Activated CD4-positive, CD25-positive, alpha-beta regulatory T cell treated with anti-CD3 and anti-CD28 coated beads, Interleukin-2, amount 50 U/mL, for 16 hours (primary cell): ENCODE measurements at places on chromosomes 12 and 14.

DNA sequence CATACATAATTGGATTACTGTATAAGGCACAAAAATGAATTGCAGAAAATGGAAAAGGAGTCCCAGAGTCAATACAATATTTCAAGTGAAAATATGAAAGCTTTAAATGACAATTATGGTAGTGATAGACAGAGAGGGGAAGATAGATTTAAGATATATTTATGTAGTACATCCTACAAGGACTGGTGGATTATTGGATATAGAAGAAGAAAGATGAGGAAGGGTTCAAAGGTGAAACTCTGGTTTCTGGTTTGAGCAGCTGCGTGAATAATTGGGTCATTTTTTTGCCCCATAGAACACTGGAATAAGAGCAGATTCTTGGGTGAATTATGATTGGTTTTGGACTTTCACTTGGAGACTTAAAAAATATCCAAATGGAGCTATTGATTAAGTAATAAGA is 19.4 kb downstream of the PIK3C2G start:
- DNase-seq: no peak

GRCh38 chr12:104360983-104361707 is 57.6 kb downstream of the EID3 start:
- no peak for DNase-seq

GRCh38 chr14:55265197-55265596 is 6.0 kb upstream of the FBXO34 start:
- no peak for DNase-seq

- no peak for DNase-seq
Observed at GRCh38 chr14:76810953-76811400, 1.7 kb downstream of the ANGEL1 start.

DNA sequence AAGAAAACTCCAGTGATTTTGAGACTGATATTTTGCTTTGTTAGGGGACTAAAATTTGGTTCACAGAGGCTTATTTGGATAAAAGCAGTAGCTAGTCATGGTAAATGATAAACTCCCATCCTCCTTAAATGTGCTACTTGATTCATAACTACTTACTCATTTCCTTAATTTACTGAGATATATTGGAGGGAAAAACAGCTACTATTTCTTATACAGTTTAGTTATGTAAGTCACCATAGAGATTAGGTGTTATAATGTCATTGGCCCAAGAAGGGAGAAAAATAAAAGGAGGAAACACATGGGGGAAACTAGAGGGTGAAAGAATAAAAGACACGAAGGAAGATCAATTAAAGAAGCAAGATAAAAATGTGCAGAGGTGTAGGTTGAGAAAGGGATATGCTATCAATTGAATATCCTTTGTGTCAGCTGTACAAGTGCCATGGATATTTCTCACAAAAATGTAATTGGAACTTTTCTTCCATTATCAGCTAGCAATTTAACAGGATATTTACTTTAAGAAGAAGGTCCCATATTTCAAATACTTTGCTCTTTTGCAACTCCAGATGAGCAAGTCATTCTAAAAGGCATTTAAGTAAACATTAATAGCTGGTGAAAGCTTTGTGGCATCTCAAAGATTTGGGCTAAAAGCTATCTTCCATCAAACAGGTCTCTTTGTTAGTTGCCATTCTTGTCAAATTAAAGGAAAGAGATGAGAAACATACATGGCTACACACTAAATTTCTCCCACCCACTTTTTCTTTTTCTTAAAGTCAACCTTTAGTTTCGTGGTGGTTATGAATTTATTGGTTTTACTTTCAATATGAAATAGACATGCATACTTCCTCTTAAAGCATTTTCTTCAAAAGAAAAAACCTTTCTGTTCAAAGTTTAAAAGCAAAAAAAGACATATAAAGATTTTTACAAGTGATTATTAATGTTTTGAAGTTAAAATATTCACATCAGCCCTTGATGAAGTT is 439.5 kb downstream of the CCER1 start:
- no peak for DNase-seq

DNA sequence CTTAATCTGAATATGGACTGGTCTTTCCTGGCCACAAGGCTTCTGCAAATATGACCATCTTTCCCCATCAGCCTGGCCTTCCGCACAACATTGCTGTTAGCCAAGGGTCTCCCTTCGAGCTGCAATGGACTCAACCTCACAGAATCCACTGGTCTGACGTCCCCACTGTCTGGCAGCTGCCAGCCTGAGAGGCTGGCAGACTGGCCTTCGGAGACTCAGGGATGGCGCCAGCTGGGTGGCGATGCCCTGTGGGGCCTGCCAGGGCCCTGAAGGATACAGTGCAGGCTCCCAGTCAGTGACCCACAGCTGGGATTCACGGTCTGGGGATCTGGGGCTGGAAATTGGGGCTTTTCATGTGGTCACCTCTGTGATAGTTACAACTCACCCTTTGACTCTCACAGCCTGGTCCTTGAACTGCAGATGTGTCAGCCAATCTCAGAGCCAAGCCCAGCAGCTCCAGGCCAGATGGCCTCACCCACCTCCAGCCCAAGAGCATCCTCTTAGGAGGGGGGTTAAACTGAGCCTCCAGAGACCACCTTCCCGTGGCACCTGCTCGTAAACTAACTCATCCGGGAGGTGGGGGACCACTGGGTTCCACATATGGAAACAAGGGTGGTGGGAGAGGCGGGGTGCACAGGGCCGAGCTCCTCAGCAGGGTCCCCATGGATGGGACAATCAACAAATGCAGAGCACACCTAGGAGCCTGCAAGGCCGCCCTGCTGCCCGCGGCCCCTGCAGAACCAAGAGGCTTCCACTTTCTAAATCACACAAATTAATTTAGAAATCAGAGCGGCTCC is 21.1 kb upstream of the C14orf180 start:
- no peak for DNase-seq

DNA sequence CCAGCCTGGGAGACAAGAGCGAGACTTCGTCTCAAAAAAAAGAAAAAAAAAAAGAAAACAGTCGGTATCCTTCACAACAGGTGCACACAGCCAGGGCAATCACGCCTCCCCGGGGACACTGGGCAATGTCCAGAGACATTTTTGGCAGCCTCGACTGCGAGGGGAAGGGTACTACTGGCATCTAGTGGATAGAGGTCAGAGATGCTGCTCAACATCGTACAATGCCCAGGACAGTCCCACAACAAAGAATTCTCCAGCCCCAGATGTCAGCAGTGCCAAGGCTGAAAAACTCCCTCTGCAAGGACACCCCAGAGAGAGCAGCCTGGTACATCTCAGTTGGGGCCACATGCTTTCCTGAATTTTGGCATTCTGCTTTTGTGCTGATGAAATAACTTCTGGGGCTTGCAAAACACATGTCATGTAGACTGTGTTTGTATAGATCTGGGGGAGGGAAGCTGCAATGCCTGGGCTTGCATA is 21.5 kb downstream of the ALDH2 start:
- DNase-seq: no peak

- peak; percentile 9 for DNase-seq
Observed at GRCh38 chr12:76029982-76030340, 1.6 kb downstream of the PHLDA1 start.

GRCh38 chr14:103735815-103736545 is 20.4 kb downstream of the ZFYVE21 start:
- DNase-seq: no peak

DNA sequence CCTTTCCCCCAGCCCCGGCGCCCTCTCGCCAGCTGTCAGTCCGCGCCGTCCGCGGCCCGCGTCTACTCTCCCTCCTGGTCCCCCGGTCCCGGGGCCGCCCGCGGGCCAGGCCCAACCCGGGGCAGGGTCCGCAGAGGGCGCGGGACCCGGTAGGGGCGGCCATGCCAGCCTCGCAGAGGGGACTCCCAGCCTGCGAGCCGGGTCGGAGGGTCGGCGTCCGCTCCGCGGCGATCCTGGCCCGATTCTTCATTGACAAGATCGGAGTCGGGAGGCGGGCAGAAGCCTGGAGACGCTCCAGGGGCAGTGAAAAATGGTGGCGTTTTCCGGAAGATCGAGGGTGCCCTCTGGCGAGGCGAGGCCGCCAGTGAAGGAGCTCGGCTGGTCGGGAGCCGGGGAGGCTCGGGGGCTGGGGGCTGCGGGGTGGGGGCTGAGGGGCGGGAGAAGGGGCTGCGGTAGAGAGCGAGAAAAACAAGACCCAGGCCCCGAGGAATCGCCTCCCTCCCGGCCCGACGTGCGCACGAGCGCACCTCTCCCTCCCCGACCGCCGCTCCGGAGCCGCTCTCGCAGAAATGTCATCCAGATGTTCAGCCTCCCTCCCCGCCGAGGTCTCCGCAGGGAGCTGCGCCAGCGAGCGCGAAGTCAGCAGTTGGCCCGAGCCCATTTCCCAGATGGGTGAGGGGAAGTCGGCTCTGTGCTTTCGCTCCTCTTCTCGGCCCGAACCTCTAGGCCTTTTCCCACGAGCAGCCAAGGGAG is 647 bp upstream of the TGFB3 start:
- peak; percentile 55 for DNase-seq
